ENCODE measurements at places on chromosomes 6 and 20. TPM values are rescaled to one million over a fixed set of nuclear protein-coding genes. Genes with fewer than 3 reads are reported as not detected.
A peak's percentile ranks its signal among the peaks of the same experiment; 100 is the strongest.

GRCh38 chr6:8686077-8686476 is 250.7 kb upstream of the SLC35B3 start:
- H3K4me3 ChIP-seq: no peak overlapping the region
- H3K27ac ChIP-seq: no peak overlapping the region
- no peaks in the 10 kb centered on the region for H3K36me3 ChIP-seq

CLPSL1 gene
- total RNA-seq: not detected

DNA sequence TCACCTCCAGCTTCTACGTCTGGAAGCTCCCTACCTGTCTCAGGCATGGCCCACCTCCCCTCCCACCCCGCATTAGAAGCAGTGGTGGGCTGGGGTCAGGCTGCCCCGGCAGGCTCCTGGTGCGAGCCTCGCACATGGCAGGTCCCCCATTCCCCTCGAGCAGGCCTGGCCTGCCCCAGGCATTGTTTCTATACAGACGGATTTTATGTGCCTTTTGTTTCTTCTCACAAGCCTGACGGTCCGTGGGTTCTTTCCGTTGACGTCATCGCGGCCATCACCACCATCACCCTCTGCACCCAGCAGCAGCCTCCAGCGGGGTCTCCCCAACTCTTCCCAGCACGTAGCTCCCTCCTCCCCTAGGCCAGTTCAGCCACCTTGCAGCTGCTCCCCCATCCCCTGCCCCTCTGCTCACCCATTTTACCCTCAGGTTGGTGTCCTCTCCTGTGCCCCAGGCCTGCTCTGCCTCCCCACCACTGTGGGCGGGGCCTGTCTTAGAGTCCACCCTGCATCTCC is 4.6 kb downstream of the CST7 start:
- no peak for DNase-seq
- H3K4me1 ChIP-seq: no peaks in the 10 kb centered on the region
- no peak overlapping the region for H3K4me3 ChIP-seq
- H3K36me3 ChIP-seq: peaks cover 3% of the 10 kb centered on the region
- peaks cover 2% of the 10 kb centered on the region for H3K27me3 ChIP-seq

DNA sequence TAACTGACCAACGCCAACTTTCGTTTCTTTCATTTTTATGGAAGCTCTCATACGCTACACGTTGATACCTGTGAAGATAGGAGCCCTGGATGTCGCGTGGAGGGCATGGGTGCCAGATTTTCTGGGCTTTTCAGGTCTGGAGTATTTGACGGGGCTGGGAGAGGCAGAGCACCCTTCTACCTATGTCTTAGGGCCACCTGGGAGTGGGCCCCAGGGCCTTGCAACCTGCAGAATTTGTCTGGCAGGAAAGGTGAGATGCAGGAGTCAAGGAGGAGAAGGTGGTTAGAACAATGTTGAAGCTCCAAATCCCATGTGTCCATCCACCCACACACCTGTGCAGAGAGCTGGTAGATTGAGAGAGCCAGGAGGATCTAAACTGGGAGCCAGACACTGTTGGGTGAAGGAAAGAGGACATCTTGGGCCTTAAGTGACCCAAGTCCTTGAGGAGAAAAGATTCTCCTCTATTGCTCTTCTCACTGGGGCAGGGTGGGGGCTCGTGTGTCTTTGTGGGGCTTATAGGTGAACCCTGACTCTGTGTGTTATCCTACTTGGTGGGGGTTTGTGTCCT is 27.4 kb upstream of the PCMTD2 start:
- peaks cover 6% of the 10 kb centered on the region for H3K27me3 ChIP-seq
- no peak for DNase-seq
- no peak overlapping the region for H3K27ac ChIP-seq
- H3K4me1 ChIP-seq: peaks cover 19% of the 10 kb centered on the region
- H3K36me3 ChIP-seq: no peaks in the 10 kb centered on the region

CTCFL gene
- total RNA-seq: not detected

DNA sequence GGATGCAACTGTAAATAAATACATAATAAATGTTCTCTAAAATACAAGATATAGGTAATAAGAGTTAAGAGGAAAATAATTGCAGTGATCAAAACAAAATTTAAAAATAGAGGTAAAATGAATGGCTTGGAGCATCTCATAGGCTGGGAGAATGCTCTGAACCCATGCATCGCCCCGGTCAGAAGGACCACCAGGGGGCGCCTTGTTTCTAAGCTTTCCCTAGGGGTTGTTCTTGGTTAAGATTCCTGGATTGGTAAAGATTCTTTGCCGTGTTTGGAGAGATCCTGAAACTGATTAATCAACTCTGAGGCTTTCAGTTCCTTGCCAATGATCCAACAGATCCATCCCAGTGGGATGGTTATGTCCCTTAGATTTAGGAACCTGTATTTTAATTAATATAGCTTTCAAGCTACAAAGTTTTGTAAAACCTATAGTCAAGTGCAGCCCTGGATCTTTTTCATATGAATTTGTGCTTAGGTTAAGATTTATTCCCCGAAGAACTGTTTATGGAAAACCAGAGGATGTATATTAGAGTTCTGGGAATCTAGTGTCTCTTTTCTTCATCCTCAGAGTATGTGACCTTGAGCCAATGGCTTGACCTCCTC is 45.3 kb upstream of the PRELID3B start:
- H3K36me3 ChIP-seq: no peaks in the 10 kb centered on the region
- DNase-seq: peak; percentile 47
- no peak overlapping the region for H3K27ac ChIP-seq
- no peak overlapping the region for H3K4me3 ChIP-seq
- peaks cover 10% of the 10 kb centered on the region for H3K27me3 ChIP-seq
- H3K4me1 ChIP-seq: peaks cover 2% of the 10 kb centered on the region

PLCB4 gene
- 28.3 TPM for total RNA-seq

DNA sequence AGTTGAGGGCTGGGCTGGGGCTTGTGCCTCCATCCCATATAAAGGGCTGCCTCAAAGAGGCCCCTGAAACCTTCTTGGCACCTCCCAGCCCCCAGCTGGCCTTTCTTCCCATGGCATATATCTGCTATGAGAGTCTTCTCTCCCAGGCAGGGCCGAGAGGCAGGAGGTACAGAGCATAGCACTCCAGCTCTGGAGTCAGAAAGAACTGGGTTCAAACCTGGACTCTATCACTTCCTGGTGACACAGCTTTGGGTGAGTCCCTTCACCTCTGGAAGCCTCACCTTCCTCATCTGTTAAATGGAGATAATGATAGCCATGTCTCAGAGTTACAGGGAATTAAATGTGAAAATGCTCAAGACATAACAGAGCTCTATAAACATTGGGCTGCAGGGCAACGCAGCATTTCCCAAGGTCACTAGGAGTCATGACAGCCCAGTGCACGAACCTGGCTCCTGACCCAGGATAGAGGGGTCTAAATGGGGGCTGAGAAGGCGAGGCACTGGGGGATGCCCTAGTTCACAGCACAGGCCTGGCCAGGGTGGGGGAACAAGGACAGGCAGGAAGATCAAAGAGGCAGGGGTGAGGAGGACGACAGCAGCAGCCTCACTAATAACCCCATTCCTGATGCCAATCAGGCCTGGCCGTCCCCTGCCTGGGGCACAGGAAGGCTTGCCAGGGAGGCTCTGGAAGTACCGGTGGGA is 1.9 kb downstream of the FAM83C start:
- H3K4me1 ChIP-seq: peaks cover 1% of the 10 kb centered on the region
- no peak overlapping the region for H3K4me3 ChIP-seq
- no peaks in the 10 kb centered on the region for H3K36me3 ChIP-seq
- H3K27me3 ChIP-seq: peaks cover 2% of the 10 kb centered on the region
- no peak for DNase-seq

TCF21 gene
- 6.6 TPM for total RNA-seq

- DNase-seq: peak; percentile 21
- no peak overlapping the region for H3K4me3 ChIP-seq
- H3K4me1 ChIP-seq: no peaks in the 10 kb centered on the region
- no peaks in the 10 kb centered on the region for H3K27me3 ChIP-seq
Measured at GRCh38 chr6:13787137-13787536, 27.2 kb downstream of the MCUR1 start.

DNA sequence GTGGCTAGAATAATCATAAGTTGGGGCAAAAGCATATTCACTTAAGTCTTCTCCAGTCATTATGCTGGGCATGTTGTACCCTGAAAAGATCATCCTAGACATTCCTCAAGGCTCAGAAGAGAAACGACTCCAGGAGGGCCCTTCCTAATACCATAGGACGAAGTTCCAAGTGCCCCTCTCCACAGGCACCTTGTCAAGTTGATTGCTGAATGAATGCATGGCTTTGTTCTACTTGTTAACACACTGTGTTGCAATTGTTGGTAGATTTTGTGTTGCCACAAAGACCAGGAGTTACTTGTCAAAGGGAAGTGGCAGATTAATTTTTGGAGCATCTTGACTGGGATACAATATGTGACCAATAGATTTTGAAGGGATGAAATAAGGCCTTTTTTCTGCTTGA is 194.3 kb upstream of the SMLR1 start:
- no peaks in the 10 kb centered on the region for H3K36me3 ChIP-seq
- DNase-seq: no peak

GRCh38 chr6:140576004-140576555 is 1201.6 kb upstream of the CITED2 start:
- peaks cover 4% of the 10 kb centered on the region for H3K4me1 ChIP-seq
- no peaks in the 10 kb centered on the region for H3K36me3 ChIP-seq
- no peak overlapping the region for H3K27ac ChIP-seq
- no peak for DNase-seq
- no peaks in the 10 kb centered on the region for H3K27me3 ChIP-seq

MAP3K5 gene
- 17.6 TPM for total RNA-seq

DNA sequence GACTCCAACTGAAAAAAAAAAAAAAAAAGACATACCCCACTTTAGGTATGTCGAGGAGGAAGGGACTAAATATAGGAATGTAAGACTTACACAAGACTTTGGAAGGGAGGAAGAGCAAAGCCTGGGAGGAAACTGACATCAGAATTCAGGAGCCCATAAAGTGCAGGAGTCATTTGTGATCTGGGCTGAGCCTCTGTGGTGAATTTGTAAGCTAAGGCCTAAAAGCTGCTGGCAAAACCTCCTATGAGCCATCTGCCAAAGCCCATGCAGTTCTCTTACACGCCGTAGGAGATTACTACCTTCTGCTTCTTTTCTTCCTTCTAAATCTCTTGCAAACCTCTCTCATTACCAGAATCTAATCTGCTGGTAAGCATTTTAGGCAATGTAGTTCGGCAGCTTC is 52.0 kb upstream of the THEMIS start:
- H3K27me3 ChIP-seq: no peaks in the 10 kb centered on the region
- no peak overlapping the region for H3K4me3 ChIP-seq
- DNase-seq: no peak
- no peak overlapping the region for H3K27ac ChIP-seq
- no peaks in the 10 kb centered on the region for H3K4me1 ChIP-seq
- no peaks in the 10 kb centered on the region for H3K36me3 ChIP-seq

ECT2L gene
- total RNA-seq: not detected

KCNG1 gene
- 23.7 TPM for total RNA-seq

GRCh38 chr20:598133-598850 is 11.8 kb downstream of the TCF15 start:
- no peaks in the 10 kb centered on the region for H3K4me1 ChIP-seq
- H3K4me3 ChIP-seq: no peak overlapping the region
- no peak for DNase-seq
- H3K27ac ChIP-seq: no peak overlapping the region
- no peaks in the 10 kb centered on the region for H3K36me3 ChIP-seq

MAFB gene
- not detected for total RNA-seq

SLC25A27 gene
- 0.28 TPM for total RNA-seq

DNA sequence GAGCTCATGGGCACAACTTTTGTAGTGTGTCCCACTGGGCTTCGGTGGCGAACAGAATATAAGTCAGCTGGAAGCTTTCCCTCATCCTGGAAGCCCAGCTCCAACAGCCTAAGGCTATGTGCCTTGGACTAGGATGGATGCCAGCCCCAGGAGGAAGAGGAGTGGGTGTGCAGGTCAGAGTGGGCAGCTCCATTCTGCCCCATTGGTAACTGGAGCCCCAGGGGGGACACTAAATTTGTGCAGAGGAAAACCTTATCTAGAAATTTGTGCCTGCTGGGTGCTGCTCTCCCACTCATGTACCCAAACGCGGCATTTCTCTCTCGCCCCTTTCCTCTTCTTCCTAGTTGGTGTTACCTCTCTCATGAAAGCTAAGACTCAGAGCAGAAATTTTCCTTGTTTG is 253.9 kb upstream of the MAN1A1 start:
- H3K4me3 ChIP-seq: no peak overlapping the region
- no peaks in the 10 kb centered on the region for H3K36me3 ChIP-seq
- H3K27ac ChIP-seq: no peak overlapping the region
- peaks cover 5% of the 10 kb centered on the region for H3K4me1 ChIP-seq

MTFR2 gene
- 0.72 TPM for total RNA-seq

TXLNB gene
- under 0.01 TPM for total RNA-seq

GRCh38 chr6:12342664-12343063 is 52.5 kb downstream of the EDN1 start:
- peaks cover 7% of the 10 kb centered on the region for H3K4me1 ChIP-seq
- no peak overlapping the region for H3K27ac ChIP-seq
- H3K27me3 ChIP-seq: peaks cover 5% of the 10 kb centered on the region
- DNase-seq: no peak
- no peaks in the 10 kb centered on the region for H3K36me3 ChIP-seq

GSTA1 gene
- 0.18 TPM for total RNA-seq

IPCEF1 gene
- under 0.01 TPM for total RNA-seq

GRCh38 chr6:11242711-11243110 is 10.2 kb upstream of the NEDD9 start:
- no peaks in the 10 kb centered on the region for H3K36me3 ChIP-seq
- DNase-seq: no peak
- H3K4me1 ChIP-seq: no peaks in the 10 kb centered on the region

MOCS3 gene
- 9.9 TPM for total RNA-seq

DNA sequence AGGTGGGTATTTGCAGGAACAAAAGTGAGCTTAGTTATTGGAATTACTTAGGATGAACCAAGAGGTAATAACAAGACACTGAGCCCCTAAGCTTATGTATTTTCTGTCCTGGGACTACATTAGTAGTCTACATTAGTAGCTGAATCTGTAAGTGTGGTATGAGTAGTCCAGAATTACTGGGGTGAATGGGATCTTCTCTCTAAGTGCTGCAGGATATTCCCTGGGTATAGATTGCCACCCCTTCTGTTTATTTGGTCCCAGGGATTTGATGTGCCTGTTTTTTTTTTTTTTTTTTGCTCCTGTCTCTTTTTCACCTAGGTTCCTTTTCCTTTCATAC is 5.9 kb downstream of the CD2AP start:
- H3K36me3 ChIP-seq: no peaks in the 10 kb centered on the region
- no peaks in the 10 kb centered on the region for H3K27me3 ChIP-seq
- no peak for DNase-seq
- no peak overlapping the region for H3K4me3 ChIP-seq
- no peak overlapping the region for H3K27ac ChIP-seq

LY86 gene
- total RNA-seq: not detected

AFDN gene
- 20.8 TPM for total RNA-seq

TRERF1 gene
- 6.7 TPM for total RNA-seq

CABLES2 gene
- 1.1 TPM for total RNA-seq

DNA sequence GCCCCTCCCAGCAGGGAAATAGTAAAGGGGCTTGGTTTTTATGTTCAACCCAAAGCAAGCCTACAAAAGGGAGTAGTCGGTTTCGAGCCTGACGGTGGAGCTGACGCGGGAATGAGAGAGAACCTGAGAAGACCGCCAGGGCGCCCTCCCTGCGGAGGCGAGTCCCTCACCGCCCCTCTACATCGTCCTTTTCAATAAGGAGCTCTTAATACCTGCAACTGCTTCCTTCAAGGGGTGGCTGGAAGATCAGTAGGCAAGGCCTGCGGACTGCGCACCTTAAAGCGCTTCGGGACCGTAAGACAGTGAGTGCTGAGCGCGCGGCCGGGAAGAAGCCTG is 709 bp upstream of the ZNF76 start:
- peak; percentile 59 for DNase-seq
- H3K4me1 ChIP-seq: peaks cover 8% of the 10 kb centered on the region
- H3K27me3 ChIP-seq: no peaks in the 10 kb centered on the region
- peak overlapping the region; percentile 66 for H3K27ac ChIP-seq

- no peaks in the 10 kb centered on the region for H3K27me3 ChIP-seq
- no peak overlapping the region for H3K27ac ChIP-seq
- no peaks in the 10 kb centered on the region for H3K4me1 ChIP-seq
- H3K4me3 ChIP-seq: no peak overlapping the region
Measured at GRCh38 chr20:12597551-12597950, 411.2 kb upstream of the SPTLC3 start.
